ENCODE measurements at places on chromosomes 1 and 21.

- no peak for DNase-seq
Measured at GRCh38 chr21:46356494-46357334, 32.8 kb downstream of the PCNT start.

DNA sequence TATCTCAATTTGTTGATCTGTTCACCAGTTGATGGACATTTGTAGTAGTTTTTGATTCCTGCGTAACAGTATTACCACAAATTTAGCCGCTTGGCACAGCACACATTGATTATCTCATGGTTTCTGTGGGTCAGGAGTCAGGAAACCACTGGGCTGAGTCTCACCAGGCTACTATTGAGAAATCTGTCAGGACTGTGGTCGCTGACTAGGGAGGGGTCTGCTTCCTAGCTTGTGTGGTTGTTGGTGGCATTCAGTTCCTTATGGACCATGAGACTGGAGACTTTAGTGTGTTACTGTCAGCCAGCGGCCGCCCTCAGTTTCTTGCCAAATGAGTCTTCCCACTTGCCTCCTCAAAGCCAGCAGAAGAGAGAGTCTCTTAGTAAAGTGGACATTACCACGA lies 9.8 kb downstream of the PEX14 start:
- no peak for DNase-seq

GRCh38 chr1:85569737-85570404 lies 10.7 kb upstream of the CCN1 start:
- no peak for DNase-seq

- no peak for DNase-seq
Measured at GRCh38 chr1:39080269-39080826, 54.2 kb downstream of the NDUFS5 start.

DNA sequence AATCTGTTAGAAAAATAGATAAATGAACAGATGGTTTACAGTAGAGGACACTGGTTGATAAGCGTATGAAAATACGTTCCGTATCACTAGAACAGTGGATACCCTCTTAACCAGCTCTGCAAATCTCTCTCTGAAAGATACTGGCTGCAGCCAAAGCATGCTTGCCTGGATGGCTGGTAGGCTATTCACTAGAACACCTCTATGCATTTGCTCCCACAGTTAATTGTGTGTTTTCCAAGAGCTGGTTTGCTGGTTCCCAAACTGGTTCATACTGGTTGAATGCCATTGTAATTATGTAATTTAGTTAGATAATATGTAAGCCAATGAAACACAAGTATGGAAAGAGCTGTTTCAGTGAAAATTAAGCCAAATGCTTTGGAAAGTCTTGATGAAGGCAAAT lies 126.6 kb downstream of the C1orf21 start:
- no peak for DNase-seq

- no peak for DNase-seq
Measured at GRCh38 chr1:25392841-25393240, 27.8 kb downstream of the RHCE start.

- no peak for DNase-seq
Measured at GRCh38 chr1:1619917-1620361, 4.6 kb downstream of the MIB2 start.

GRCh38 chr1:204377800-204378668 lies 18.3 kb upstream of the PLEKHA6 start:
- DNase-seq, result peak; percentile 37

DNA sequence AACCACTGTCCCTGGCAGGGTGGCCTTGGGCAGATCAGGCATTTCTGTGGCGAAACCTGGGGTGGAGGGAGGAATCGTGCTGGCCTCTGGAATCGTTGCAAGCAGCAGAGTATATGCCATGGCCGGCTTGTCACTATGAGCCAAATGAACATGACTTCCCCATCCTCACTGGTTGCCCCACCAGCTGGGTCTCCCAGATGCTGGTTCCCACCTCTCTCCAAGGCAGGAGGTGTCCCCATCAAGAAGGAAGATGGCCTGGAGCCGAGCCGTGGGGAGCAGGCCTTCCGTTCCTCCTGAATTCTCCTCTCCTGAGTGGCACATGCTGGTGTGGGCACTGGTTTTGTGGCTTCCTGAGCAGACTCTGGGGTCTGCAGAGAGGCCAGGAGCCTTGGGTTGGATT lies 60.2 kb upstream of the ACTRT2 start:
- DNase-seq, result no peak

DNA sequence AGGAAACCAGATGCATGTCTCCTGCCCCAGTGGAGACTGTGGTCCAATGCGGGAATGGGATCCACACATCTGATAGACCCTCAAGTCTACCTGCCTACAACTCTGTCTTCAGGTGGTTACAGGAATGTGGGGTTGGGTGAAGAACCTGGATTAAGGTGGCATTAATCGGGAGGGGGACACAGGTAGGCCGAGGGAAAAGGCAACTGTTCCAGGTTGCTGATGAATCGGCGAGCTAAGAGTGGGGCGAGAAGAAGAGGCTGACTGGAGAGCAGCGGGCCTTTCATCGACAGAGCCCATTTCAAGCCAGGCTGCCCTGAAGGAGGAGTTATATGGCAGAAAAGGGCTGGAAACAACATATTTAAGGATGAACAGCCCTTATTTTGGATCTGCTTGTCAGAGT lies 836 bp downstream of the CD2 start:
- DNase-seq, result no peak

GRCh38 chr1:14517841-14518180 lies 80.7 kb upstream of the KAZN start:
- DNase-seq, result no peak

GRCh38 chr1:62241371-62242131 lies 46.9 kb downstream of the L1TD1 start:
- no peak for DNase-seq

DNA sequence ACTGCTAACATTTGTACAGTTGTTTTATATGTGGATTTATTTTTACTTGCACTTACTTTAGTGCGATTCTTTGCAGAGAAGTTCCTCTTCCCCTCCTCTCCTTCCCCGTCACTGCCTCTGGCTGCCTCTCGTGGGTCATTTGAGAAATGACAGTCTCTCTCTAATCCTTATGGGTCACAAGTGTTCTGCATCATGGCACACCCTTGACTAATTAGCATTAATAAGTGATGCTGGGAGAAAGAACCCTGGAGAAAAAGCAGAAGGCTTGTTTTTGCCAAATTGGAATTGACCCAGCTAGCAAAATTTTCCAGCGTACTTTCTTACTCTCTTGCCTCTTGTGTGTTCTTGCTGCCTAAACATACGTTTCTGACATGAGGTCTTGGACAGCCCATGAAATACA lies 301.2 kb downstream of the DUSP10 start:
- DNase-seq, result no peak

DNA sequence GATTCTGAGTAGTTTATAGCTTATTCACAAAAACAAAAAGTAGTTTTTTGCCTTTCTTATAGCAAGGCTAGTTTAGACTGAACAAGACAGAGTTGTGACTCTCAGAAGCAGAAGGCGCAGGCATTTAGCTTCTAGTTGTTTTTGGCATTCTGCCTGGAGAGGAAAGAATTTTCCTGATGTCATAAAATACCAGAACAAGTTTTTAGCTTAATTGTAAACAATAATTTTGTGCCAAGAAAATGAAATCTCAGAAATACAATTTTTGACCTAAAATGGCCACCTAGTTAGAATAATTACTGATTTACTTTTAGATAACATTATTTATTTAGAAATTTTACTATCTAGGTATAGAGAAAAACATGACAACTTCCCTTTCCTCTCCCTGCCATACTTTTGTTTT lies 1.0 kb downstream of the DNAJB4 start:
- no peak for DNase-seq

GRCh38 chr1:205376739-205377138 lies 20.0 kb upstream of the KLHDC8A start:
- DNase-seq, result no peak

DNA sequence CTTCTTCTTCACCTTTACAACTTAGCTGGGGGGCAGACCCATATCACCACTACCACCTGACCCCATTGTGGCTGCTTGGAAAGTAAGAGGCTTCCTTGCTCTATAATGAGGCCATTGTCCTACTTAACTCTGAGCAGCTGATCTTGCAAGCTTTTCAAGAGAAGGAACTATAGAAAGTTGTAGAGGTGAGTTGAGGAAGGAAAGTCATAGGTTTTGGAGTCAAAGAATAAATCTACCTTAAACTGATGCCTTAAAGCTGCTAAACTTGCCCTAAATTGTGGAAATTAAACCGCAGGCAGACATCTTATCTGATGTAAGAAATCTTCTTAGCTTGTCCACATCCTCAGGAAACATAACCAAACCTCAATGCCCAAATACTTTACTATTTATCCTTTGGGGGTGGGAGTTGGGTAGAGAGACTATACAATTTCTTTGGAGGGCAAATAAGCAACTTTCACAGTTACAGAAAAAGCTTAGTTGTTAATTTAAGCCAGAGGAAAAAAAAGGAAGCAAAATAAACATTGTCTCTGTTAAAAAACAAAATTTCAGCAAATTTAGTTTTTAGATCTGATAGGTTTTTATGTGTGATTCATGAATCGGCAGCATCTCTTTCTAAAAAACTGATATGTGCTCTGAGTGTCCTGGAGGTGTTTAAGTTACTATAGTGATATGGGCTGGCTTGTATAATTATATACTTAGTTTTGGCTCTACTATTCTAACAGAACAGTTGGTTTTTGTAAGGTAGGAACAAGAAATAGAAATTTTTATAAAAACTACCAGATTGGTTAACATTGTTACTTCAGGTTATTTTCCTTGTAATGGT lies 4.7 kb downstream of the IL23R start:
- no peak for DNase-seq

DNA sequence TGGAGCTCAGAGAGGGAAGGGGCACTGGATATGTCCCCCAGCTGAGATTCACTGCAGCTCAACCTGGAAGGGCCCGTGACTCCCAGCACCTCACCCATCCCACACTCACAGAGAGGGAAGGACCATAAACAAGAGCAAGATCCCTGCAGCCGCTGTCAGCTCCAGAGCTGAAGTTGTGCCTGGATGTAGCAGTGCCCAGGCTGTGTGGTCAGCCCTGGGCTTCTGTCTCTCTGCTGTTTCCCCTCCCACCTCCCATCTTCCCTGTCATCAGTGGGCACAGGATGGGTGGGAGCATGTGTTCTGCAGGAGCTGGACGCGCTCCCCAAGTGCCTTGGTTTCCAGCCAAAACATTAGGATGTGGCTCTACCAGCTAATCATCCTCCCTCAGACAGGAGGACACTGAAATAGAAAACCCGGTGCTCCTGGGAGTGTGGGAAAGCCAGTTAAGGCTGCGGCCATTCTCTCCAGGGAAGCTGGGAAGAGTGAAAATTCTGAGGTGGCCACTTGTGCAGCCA lies 282.7 kb downstream of the NPHP4 start:
- no peak for DNase-seq

GRCh38 chr1:26336477-26337205 lies 17.3 kb downstream of the CRYBG2 start:
- DNase-seq, result peak; percentile 74

DNA sequence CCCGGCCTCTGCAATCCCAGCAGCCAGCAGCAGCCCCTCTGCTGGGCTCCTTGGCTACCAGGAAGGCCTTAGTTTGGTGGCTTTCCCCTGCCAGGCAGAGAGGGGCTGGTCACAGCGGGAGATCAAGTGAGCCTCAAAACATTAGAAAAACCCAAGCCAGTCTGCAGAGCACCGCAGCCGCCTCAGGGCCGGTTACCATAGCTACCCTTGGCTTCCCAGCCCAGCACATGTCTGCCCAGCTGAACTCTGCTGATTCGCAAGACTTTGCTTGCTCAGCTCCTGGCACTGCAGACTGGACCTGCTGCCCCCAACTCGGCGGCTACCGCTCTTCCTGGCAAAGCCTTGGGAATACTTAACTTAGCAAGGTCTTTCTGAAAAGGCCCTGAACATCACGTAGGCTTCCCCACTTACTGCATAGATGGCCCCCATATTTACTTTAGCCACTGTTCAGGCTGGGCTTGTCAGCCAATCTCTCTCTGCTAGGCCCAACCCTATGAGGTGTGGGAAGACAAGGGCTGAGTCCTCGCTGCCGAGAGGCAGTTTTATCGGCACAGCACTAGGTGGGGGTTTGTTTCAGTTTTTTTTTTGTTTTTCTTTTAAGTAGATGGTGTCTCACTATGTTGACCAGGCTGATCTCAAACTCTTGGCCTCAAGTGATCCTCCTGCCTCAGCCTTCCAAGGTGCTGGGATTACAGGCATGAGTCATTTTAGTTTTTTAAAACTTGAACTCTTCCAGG lies 28.6 kb upstream of the PLEKHG5 start:
- no peak for DNase-seq

DNA sequence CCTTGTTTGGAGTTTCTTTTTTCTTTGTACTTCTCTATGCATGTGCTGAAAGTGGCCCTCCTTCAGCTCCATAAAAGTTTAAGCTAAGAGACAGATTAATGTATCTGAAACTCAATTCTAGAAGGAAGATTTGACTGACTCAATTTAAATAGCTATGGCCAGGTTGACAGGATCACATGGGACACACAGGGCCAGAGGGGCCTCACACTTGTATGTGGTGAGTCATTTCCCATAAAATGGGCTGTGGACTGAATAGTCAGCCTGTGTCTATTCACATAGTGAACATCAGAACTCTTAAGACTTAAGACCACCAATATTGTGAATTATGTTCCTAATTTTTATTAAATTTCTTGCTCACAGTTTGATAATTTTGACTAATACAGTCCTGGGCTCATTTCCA lies 45.7 kb upstream of the DEPDC1 start:
- no peak for DNase-seq

- DNase-seq, result no peak
Measured at GRCh38 chr1:230347896-230348295, 78.2 kb downstream of the PGBD5 start.

DNA sequence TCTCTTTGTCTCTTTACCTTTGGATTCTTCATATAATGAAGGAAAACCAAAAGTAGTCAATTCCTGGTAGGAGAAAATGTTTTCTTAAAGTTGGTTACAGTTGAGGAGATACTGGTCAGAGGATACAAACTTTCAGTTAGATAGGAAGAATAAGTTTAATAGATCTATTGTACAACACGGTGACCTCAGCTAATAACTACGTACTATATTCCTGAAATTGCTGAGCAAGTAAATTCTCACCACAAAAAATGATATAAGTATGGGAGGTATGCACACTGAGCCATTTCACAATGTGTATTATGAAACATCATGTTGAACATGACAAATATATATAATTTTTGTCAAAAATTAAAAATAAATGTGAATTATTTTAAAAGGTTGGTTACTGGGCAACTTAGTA lies 20.4 kb downstream of the SSX2IP start:
- DNase-seq, result no peak

DNA sequence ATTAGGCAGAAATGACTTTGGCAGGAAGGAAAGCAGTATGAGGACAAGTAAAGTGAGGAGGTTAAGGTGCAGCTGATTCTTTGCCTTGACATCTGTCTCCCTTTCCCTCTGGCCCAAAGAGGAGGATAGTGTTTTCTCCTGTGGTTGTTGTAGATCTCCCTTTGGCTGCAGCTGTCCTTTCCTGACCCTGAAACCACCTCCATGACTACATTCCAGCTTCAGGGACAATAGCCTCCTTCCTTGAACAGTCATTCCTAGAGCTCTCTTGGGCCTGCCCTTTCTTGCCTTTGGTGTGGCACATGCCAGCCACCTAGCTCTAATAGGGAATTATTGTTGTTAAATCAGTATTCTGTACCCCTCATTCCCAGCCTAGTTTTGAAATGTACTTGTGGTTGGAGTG lies 6.2 kb downstream of the ZMYM1 start:
- no peak for DNase-seq

- no peak for DNase-seq
Measured at GRCh38 chr1:147647796-147648633, 22.3 kb downstream of the ACP6 start.

GRCh38 chr21:38165466-38166172 lies 91.2 kb upstream of the KCNJ15 start:
- DNase-seq, result no peak

GRCh38 chr1:91273875-91274274 lies 130.8 kb downstream of the HFM1 start:
- DNase-seq, result no peak

GRCh38 chr1:2970311-2971071 lies 50.8 kb upstream of the ACTRT2 start:
- no peak for DNase-seq
